NCI-H2029 treated with DMSO at 0.1 percent for 48 hours (cell line): ENCODE measurements at places on chromosomes 5 and 9.
A peak's percentile ranks its signal among the peaks of the same experiment; 100 is the strongest.

GRCh38 chr5:87116825-87117512, 150.7 kb upstream of the RASA1 start:
- no peak for DNase-seq

DNA sequence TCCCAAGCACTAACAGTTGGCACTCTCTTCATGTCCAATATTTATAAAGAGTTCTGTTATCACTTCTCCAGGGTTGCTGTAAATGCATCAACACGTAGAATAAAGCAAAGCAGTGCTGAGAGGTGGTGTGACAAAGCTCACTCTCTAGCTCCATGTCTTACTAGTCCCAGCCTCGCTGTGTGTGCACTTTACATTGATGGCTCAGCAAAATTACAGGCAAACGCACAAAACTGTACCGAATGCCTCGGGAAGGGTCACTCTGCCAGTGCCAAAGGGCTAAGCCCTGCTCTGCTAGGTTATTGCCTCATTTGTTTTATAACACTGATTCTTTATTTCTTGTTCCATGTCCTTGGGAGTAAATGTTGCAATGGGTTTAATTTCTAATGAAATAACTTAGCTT, 1005.9 kb upstream of the WWC1 start:
- no peak for DNase-seq

DNA sequence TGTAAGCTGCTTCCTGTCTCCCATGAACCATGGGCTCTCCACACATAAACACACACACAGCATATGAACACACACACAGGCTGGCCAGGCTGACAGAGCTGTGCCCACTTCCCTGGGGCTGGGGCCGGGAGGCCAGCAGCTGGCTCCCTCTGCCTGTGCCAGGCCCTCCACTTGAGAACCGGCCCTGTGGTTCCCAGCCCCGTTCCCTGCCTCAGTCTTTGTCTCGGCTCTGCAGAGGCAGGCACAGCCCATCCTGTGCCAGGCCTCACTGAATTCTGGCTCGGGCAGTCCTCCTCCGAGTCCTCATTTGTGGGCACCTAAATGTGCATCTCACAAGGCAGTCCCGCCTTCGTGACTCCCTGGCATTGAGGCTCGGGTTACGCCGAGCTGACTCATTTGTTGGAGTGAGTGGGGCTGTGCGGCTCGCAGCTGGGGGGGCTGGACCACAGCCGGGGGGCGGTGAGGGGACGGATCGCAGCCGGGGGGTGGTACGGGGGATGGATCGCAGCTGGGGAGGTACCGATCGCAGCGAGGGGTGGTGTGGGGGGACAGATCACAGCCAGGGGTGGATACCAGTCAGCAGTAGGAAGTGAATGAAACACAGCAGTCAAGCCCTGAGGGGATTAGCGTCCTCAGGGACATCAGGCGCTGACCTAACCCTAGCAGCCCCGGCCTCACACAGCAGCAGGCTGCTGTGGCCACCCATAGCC, 72.3 kb downstream of the PSMB7 start:
- DNase-seq, result peak; percentile 62

GRCh38 chr9:83430681-83431080, 107.5 kb downstream of the FRMD3 start:
- DNase-seq, result no peak

- DNase-seq, result no peak
These were observed 124.3 kb upstream of the CACNA1B start for GRCh38 chr9:137753192-137753765.

- DNase-seq, result no peak
These were observed 23.2 kb upstream of the PTGS1 start for GRCh38 chr9:122347348-122348287.

GRCh38 chr5:82255844-82256243, 22.3 kb downstream of the RPS23 start:
- DNase-seq, result no peak

DNA sequence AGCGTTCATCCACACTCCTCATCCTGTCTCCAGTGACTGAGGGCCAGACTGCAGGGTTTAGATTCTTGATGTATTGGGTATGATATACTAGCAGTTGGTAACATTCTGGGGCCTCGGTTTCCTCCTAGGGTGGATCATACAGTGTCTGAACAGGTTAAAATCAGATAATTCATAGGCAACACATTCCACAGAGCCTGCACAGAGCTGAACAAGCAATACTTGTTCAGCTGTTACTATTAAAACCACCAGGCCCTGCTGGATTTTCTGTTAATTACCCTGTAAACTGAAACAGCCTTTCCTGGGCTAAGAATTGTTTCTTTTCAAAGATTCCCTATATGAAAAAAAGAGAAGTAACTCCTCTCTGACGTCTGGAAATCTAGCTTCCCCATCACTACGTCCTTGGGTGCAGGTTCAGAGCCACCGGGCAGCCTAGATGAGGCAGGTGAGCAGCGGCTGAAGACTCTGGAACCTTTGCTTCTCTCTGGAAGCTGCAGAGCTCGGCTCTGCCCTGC, 1313.5 kb upstream of the WWC1 start:
- DNase-seq, result no peak

- DNase-seq, result no peak
These were observed 6.5 kb downstream of the PAEP start for GRCh38 chr9:135568026-135568425.

DNA sequence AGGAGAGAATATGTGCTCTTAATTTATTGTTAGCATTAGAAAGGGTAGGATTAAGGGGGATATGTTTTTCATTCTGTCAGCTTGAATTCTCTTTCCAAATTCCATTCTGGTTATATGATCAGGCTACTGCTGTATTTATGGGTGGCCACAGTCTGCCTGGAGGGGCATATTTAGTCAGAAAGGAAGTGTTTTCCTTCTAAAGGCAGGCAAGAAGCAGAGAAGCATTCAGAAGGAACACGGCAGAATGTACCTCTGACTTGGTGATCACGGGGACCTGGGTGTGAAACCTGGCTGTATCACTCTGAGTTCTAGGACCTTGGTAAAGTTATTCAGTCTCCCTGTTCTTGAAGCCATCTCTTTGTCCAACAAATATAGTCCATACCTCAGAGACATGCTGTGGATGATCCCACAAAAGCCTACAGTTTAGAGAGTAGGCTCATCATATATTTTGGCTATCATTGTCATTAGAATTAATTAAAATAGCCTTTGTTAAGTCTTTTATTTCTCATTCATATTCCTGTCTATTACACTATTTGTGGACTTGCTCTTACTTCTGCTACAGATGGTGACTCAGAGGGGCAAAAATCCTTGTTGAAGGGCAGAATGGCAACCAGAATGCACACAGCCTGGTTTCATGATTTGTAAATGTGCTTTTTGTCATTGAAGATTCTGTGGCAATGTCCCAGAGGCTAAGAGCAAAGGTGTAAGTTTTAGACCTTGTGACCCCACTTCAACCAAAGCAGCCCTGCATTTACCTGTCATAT, 2.7 kb downstream of the TNC start:
- no peak for DNase-seq

DNA sequence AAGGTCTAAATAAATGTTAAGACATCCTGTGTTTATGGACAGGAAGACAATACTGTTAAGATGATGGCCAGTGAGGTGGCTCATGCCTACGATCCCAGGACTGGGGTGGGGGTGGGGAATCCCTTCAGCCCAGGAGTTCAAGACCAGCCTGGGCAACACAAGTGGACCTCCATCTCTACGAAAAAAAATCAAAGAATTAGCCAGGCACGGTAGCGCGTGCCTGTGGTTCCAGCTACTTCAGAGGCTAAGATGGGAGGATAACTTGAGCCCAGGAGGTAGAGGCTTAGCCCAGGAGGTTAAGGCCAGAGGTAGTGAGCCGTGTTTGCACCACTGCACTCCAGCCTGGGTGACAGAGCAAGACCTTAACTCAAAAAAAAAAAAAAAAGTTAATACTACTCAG, 5.3 kb downstream of the ROR2 start:
- no peak for DNase-seq

GRCh38 chr9:77511525-77511924, 136.6 kb downstream of the GNA14 start:
- DNase-seq, result no peak

GRCh38 chr5:40399349-40399748, 280.4 kb upstream of the PTGER4 start:
- DNase-seq, result no peak

- no peak for DNase-seq
These were observed 321.4 kb upstream of the WWC1 start for GRCh38 chr5:167969998-167970397.

DNA sequence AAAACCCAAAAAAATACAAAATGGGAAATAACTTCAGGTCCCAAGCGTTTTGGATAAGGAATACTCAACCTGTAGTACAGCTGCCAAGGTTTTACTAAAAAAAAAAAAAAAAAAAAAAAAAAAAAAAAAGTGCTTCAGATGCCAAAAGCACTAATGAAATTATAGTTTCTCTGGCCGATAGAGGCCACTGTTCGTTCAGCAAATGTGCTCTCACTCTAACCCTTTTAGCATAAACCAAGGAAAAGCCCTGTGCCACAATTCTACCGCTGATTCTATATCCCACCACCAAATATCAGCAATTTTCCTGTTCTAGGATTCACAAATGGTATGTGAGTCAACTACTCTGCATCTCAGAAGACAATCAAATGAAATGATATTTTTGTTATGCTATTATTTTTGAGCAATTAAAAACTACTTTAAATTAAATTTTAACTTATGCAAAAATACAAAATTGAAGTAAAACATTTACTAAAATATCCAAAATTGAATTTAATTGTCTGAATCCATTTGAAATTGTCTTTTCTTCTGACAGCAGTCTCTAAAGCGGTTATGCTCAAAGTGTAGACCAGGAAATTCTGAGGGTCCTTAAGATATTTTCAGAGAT, 79.8 kb downstream of the RICTOR start:
- DNase-seq, result no peak

- no peak for DNase-seq
These were observed 13.5 kb downstream of the STX17 start for GRCh38 chr9:99919930-99920329.

- no peak for DNase-seq
These were observed 107.1 kb downstream of the PHF2 start for GRCh38 chr9:93683331-93684134.

DNA sequence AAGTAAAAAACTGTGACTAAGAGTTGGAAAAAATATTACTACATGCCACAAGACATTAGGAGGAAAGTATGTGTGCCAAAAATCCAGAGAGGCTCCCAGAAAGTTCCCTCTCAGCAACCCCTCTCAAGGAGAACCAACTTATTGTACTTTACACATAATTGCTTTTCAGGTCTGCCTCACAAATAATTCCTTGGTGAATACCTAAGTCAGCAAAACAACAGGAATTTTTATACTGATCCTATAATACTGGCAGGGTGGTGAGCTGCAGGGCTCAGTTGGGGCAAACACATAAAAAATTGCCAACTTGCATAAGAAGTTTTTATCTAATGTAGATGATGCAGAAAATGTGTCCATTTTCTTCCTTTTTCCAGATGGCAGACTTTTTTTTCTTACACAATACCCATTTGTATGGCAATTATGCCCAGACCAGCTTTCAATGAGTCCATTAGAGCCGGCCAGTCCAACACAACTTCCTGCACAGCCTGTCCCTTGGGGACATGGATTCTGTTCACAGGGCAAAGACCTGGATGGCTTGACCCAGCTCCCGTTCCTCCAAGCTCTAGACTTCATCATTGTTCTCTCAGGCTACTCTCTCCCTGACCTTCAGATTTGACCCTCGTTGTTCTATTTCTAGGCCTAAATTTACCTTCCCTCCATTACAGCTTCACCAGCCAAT, 31.3 kb downstream of the MARCHF3 start:
- no peak for DNase-seq

- peak; percentile 23 for DNase-seq
These were observed 1096.3 kb upstream of the DMAC1 start for GRCh38 chr9:8895861-8896224.

DNA sequence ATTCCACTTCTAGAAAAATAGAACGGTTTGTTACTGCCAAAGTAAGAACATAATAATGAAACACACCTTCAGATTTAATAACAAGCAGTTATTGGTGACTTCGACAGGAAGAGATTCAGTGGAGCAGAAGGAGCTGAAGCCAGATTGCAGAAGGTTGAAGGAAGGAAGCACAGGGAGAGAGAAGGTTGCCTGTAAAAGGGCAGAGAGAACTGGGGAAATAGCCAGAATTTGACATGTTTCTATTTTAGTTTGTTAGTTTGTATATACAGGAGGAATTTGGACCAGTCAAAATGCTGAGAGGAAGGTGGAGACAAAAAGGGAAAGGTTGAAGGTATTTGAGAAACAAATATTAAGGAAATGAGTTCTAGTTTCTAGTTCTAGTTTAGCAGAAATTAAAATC, 269.2 kb upstream of the ELAVL2 start:
- DNase-seq, result no peak

DNA sequence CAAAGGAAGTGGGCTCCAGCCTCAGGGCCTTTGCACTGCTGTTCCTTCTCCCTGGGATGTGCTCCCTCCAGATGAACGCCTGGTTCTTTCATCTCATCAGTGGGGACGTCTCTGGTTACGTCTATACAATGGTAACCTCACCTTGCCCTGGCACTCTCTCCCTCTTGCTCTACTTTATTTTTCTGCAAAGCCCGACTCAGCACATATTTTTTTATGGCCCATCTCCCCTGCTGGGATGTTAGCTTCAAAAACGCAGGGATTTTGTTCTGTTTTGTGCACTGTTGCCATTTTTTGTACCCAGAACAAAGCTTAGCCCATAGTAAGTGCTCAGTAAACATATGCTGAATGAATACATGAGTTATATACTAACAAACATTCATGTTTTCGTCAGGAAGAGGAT, 37.5 kb downstream of the PTPN3 start:
- DNase-seq, result no peak

GRCh38 chr5:151779531-151780125, 7.9 kb downstream of the G3BP1 start:
- DNase-seq, result no peak

- no peak for DNase-seq
These were observed 204.8 kb upstream of the S1PR3 start for GRCh38 chr9:88786291-88787079.

DNA sequence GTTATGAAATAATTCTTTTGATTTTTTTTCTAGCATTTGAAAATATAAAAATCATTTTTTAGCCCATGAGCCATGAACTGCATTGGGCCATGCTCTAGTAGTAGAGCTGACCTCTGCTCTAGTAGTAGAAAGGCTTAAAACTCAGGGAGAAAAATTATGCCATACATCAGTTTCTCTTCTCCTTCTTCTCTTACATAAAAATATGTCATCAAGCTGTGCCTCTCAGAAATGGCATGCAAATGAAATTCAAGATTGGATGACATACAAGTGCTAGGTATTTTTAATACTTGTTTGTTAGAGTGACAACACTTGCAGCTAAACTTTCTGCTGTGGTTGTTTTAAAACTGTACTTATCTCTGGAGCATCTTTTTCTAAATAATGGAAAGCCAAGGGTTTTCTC, 42.1 kb upstream of the TMOD1 start:
- DNase-seq, result no peak

- peak; percentile 48 for DNase-seq
These were observed 173.7 kb downstream of the MELK start for GRCh38 chr9:36746415-36746814.
